ENCODE measurements at places on chromosomes 12 and 14.
A peak's percentile ranks its signal among the peaks of the same experiment; 100 is the strongest.

DNA sequence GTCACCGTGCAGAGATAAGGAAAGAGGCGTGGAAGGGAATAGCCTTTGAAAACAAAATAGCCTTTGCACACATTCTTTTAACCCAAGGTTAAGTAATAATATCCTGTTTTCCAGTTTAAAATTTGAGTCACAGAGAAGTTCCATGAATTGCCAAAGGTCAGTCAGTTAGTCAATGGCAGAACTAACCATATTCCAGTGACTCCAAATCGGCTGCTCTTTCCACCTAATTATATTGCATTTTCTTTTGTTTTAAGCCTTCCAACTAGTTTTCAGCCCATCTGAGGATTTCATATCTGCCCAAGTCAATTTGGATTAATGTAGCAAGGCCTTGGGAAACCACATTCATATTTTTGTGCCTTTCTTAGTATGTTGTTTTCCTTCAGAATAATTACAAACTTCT, 373.0 kb downstream of the CCDC91 start:
- no peak for DNase-seq

GRCh38 chr14:78342879-78343278, 172.7 kb downstream of the NRXN3 start:
- DNase-seq = no peak

GRCh38 chr14:94144765-94145164, 15.4 kb upstream of the IFI27L2 start:
- DNase-seq = no peak

DNA sequence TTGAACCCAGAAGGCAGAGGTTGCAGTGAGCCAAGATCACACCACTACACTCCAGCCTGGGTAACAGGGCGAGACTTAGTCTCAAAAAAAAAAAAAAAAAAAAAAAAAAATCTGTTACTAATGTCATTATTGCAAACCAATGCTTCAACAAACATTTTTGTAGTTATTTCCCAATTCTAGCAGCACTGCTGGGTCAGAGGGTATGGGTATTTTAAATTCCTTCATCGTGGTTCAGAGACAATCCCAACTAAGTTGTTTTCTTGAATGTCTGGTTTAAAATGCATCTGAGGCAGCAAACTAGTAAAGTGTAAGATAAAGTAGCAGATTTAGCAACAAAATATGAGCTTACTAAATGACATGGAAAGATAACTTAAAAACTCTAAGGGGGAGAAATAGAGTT, 65.6 kb downstream of the FERMT2 start:
- DNase-seq = no peak

GRCh38 chr14:32571995-32572866, 243.1 kb downstream of the AKAP6 start:
- DNase-seq = no peak

- no peak for DNase-seq
Observed at GRCh38 chr14:75009176-75009575, 6.5 kb downstream of the EIF2B2 start.

DNA sequence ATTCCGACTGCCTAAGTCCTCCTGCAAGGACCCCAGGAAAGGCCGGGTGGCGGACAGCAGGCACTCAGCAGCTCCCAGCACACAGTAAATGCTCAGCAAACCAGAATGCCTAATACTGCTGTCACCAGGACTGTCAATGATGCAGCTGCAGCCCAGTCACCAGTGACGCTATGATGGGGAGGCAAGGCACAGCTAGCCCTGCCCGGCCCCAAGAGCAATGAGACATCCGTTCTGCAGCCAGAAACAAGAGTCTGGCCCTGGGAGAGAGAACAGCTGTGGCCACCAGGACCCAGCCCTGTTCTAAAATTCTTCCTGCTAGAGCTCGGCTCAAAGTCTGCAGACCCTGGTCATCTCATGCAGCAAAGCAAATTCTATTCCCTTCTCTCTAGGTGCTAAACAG, 69.8 kb downstream of the NCOR2 start:
- DNase-seq = peak; percentile 53

Data from eye (tissue), 1 donor.